Activated T-helper 1 cell treated with anti-CD3 and anti-CD28 coated beads, Interleukin-12 subunit alpha, Interleukin-12 subunit beta, Interleukin-2, Interleukin-4 antibody, amounts not matched to agents 30 ng/mL and 10 ng/mL and 1 ng/mL, durations not matched to agents 14 hours and 24 hours and 36 hours (primary cell): ENCODE measurements at places on chromosomes 1 and 21.

GRCh38 chr1:228767636-228768354, 32.5 kb downstream of the RHOU start:
- no peak for DNase-seq

GRCh38 chr1:180762796-180763195, 131.0 kb downstream of the XPR1 start:
- no peak for DNase-seq

GRCh38 chr1:26535201-26535600, 5.6 kb downstream of the RPS6KA1 start:
- no peak for DNase-seq

DNA sequence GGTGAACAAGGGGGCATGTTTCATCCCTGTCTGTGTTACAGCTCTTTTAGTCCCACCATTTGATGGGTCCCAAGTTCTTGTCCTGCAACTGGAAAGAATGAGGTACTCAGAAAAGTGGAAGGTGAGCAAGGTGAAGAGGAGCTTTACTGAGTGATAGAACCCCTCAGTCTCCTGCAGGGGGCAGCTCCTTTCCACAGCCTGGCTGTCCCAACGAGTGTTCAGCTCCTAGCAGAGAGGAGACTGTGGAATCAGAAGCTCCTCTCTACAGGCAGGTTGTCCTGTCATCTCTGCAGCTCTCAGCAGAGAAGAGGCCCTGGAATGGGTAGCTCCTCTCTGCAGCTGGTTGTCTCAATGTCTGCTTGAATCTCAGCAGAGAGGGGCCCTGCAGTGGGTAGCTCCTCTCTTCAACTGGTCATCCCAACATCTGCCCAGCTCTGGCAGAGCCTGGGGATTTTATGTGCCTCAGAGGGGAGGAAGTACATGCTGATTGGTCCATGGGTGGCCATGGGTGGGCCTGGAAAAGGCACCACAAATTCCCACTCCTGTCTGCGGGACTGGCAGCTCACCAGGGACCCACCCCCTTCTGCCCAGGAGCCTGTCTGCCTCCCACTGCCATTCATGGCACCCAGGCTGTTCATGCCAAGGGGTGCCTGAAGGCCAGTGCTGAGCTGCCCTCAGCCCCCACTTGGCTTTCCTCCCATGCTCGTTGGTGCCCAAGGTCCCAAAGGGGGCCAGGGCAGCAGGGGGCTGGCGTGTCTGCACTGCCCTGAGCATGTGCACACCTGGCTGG, 25.7 kb downstream of the LDLRAD1 start:
- DNase-seq = no peak

DNA sequence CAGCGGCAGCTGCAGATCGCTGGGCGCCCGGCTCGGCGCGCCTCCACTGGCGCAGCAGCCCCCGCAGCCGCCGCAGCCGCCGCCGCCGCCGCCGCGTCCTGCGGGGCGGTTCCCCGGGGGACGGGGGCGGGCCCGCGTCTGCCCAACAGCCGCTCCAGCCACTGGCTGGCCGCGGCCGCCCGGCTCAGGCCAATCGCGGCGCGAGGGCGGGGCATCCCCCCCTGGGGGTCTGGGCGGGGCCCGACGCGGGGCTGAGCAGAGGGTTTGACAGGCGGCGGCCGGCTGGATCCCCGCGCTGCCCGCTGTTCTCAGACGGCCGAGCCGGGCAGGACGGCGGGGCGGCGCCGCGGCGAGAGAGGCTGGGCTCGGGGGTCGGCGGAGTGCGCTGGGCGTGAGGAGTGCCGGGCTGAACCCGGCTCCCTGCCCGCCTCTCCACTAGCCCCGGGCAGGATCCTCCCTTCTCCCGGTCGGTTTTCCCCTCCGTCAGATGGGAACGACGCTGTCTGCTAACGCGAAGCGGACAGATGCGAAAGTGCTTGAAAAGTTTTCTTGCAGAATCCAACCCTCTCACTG, at the start of gene GLIS1:
TSS of gene GLIS1 (minus strand) at position 56 of the 573 bp plus-strand sequence. CDS start 1,100 bp downstream, outside the sequence.
- peak; percentile 62 for DNase-seq

- DNase-seq = peak; percentile 70
These were observed 2.8 kb downstream of the HES3 start for GRCh38 chr1:6246497-6247467.

DNA sequence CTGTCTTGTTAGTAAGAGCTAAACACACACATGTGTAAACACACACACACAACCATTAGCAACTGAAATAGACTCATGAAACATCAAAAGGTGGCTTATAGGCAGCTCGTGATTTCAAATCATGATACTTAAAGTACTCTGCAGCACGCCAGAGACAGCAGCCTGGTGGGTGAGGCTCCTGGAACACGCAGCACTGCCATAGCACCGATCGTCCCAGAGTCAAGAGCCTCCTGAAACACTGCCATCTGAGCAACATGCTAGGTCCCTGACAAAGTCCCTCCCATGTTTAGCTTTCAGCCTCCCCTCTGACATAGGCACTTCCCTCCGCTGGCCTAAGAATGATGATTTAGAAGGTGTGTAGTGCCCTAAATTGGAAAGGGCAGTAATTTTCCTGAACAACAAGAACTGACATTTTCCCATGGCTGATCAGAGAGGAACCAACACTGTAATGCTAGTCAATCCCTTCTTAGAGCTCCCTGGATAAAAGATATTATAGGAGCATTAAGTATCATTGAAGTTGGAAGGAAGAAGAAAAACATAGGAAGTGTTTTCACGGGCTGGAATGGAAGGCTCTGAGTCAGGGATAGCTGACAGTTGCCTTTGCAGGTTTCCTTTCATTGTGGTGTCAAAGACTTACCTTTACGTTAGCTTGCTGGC, 14.1 kb upstream of the DPT start:
- DNase-seq = no peak

DNA sequence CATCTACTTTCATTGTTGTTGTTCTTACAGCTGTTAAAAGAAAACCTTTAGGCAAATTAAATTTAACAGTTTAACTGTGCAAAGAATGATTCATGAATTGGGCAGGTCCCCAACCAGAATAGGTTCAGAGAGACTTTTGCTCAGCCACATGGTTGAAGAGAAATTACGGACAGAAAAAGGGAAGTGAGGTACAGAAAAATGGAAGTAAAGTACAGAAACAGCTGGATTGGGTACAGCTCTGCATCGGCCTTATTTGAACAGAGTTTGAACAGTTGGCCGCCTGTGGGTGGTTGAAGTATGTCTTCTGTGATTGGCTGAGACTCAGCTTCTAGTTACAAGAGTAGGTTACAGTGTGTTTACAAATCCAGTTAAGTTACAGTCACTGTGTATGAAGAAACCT, 210.1 kb downstream of the FGGY start:
- no peak for DNase-seq
